NCI-H526 (cell line): ENCODE measurements at places on chromosomes 1 and 21.

DNA sequence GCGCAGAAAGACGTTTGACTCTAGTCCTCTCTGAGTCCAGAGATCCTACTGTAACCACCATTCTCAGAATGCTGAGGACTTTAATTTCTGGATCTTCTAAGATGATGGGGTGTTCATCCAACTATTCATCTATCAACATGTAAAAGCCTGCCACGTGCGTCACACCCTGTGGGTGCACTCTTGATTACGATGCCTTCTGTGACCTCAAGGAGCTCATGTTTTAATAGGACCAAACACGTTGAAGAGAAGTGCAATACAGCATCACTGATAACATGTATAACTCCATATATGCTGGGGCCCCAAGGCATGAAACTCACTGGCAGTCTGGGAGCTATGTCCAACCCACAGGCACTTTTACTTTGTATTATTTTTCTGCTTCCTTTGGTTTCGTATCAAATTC, 19.0 kb downstream of the KIAA0040 start:
- DNase-seq, result no peak

GRCh38 chr1:169784102-169784501, 10.6 kb downstream of the METTL18 start:
- DNase-seq, result no peak

- no peak for DNase-seq
Observed at GRCh38 chr1:156358641-156359040, 10.4 kb upstream of the RHBG start.

DNA sequence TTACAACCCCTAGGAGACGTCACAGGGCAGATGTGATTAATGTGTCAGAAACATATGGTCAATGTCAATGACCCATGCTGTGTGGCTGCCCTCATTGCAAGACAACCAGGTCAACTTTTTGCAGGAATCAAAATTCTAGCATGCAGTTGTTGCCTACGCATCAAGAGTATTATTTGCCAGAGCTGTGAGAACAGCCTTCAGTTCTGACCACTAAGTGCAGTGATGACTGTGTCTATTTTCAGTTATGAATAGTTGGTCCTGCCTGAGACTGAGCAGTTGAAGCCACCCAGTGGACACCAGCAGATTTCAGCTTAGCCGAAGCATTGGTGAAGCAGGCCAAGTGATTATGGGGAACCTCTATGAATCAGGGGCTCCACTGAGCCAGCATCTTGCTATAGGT, 47.3 kb downstream of the LYPLAL1 start:
- DNase-seq, result no peak

- DNase-seq, result peak; percentile 30
Observed at GRCh38 chr1:12407050-12407961, 177.5 kb downstream of the VPS13D start.

DNA sequence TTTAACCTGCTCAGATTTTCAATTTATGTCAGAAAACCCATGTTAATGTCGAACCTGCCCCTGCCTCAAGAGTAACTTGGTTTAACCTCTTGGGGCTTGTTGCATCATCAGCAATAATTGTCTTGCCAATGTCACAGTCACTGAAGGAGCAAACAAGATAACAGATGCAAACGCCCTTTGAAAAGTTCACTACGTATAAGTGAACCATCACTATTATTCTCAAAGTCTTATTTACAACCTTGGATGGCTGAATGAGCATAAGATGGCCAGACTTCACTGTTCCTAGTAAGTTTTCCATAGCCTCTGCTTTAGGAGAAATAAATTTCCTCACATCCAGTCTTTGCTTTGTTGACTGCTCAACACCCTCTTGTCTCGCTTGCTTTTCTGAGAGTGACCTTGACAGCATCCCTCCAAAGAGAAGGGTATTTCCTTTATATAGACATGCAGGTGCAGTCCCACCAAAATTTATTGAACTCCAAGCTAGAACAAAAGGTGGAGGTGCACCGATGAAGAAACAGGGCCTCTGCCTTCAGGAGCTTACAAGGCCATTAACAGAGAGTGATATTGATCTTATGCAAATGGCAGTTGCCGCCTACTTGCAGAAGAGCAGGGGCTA, 749 bp upstream of the LRIG2 start:
- no peak for DNase-seq

GRCh38 chr1:96981181-96981580, 259.6 kb downstream of the PTBP2 start:
- DNase-seq, result no peak

GRCh38 chr21:14762734-14763694, 216.9 kb upstream of the SAMSN1 start:
- no peak for DNase-seq

- peak; percentile 67 for DNase-seq
Observed at GRCh38 chr1:30111431-30111830, 612.0 kb downstream of the MATN1 start.

DNA sequence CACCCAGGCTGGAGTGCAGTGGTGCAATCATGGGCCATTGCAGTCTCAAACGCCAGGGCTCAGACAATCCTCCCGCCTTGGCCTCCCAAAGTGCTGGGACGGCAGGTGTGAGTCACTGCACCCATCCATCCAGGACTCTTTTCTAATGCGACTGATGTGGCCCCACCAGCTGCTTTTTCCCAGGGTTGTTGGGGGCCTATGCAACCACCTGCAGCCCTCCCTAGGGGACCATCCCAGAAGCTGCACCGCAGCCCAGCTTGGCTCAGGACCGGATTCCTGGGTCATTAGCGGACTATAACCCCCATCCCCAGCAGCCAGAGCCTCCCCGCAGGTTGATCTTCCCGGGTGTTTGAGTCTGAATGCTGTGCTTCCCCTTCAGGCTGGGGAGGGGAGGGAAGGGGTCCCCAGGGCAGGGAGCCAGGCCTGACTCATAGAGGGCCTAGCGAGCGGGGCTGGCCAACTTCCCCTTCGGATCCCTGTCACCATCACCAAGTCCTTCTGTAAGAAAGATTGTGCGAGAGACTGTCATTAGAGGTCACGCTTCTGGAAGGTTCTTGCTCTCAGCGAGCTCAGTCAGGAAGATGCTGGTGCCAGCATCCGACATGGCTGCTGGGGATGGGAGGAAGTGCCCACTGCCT, 108.7 kb upstream of the ACTRT2 start:
- DNase-seq, result no peak

DNA sequence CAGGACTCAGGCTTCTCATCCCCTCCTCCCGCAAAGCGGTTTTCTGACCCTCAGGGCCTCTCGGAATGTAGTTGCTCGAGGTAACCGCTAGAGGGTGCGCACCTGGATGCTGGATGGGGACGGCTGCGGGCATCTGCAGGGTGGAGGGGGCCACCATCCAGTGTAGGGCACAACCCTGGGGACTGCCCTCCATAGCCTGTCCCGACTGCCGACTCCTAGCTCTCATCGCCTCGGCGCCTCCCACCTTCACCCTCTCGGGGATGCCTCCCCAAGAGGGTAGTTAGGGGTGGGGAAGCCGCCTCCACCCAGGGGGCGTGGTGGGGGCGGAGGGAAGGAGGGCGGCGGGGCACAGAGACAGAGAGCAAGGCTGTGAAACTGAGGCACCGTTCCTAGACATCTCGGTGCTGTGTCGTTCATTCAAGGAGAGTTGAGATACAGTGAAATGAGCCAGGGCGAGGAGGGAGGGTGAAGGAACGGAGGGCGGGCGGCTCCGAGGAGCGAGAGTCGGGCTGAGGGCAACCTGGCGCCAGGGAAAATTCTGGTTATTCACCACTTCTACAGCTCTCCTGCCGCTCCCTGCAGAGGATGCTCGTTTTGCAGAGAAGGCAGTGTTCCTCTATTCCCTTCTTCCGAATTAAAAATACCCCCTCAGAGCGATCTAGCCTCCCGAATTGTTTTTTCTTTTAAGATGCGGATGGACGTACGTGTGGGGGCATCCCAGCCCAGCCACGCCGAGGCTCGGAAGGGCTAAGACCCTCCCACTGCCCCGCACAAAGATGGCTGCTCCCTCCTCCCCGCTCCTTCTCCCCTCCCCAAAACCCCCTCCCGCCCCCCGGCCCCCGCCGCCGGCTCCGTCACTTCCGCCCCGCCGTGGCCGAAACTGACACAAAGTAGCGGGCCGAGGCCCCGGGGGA, at the start of gene ATP8B2:
Gene ATP8B2 (plus strand): TSS at position 857 of the 914 bp plus-strand sequence. CDS start 2,617 bp downstream, outside the sequence.
- peak; percentile 96 for DNase-seq

DNA sequence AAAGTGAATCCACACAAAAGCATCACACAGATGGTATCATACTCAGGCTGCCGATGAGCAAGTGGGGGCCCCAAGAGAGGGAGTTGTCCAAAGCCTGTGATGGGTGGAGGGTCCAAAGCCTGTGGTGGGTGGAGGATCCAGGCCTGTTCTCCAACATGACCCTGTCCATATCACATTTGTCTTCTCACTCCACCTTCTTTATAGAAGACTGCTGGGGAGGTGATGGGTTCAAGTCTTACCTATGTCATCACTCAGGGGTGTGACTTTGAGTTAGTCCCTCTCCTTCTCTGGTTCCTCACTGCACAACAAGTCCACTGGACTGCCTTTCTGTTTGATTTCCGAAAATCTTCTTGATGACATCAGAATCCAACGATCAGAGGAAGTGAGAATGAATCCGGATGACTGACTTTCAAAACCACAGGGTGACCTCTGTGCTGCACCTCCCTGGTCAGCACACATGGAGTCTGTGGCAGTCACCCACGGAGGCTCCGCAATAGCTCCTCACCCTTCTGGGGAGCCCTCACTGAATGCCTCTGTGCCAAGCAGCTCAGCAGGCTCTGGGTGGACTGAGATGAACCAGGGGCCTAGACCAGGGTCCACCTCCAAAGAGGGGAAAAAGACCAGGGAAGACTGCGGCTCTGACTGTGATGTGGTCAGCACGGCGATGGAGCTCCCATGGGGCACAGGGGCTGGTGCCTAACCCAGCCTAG, 166.8 kb downstream of the HIVEP3 start:
- no peak for DNase-seq

- no peak for DNase-seq
Observed at GRCh38 chr1:180040034-180040433, 85.4 kb downstream of the CEP350 start.

DNA sequence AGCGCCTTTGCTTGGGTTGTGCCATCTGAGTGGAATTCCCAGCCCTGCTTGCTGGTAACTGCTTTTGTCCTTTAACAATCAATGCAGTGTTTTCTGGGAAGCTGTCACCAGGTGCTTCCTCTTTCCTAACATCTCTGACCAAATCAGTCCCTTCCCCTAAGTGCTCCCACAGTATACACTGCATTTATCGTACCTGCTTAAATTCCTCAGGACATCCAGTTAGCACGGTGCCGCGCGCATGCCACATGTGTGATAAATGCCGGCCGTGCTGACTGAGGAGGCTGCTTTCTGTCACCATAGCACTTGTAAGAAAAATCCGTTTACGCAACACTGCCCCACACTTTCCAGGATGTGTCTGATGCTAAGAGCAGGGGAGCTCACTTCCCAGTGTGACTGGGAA, 115.4 kb downstream of the BCAR3 start:
- DNase-seq, result no peak

DNA sequence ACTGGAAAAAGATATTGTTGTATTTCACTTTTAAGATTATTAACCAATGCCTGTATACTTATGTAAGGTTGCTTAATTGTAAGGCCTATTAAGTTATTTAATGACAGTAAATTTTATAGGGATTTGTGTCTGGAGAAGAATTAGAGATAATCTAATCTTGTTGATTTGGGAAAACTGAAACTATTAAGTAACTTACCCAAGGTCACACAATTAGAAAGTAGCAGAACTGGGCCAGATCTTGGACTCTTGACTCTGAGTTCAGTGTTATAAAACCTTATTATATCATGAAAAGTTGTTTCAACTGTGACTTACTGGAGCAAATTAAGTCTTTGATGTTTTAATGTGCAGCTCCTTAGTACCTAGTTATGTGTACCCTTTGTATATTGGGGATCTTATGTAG, 38.5 kb downstream of the CAMTA1 start:
- no peak for DNase-seq

DNA sequence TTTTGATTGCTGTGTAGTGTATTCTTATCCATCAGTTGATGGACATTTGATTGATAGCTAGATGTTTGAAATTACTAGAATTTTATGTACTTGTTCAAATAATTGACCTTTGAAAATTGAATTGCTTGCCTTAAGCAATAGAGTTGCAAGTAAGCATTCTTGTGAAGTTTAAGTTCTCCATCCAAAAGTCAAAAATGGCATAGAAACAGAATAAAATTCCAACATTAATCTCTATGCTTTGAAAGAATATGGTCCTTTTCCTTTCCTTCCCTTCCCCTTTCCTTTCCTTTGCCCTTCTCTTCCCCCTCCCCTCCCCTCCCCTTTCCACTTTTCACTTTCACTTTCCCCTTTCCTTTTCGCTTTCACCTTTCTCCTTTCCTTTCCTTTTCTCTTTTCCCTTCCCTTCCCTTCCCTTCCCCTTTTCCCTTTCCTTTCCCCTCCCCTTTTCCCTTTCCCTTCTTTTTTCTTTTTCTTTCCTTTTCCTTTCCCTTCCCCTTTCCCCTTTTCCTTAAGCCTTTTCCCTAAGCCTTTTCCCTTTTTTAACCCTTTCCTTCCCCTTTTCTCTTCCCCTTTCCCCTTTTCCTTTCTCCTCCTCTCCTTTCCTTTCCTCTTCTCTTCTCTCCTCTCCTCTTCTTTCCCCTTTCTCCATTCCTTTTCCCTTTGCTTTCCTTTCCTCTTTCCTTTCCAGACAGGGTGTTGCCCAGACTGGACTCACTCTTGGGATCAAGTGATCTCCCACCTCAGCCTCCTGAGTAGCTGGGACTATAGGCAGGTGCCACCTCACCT, 67.4 kb downstream of the SASS6 start:
- DNase-seq, result no peak

- no peak for DNase-seq
Observed at GRCh38 chr1:13781228-13781627, 81.2 kb downstream of the PRDM2 start.

DNA sequence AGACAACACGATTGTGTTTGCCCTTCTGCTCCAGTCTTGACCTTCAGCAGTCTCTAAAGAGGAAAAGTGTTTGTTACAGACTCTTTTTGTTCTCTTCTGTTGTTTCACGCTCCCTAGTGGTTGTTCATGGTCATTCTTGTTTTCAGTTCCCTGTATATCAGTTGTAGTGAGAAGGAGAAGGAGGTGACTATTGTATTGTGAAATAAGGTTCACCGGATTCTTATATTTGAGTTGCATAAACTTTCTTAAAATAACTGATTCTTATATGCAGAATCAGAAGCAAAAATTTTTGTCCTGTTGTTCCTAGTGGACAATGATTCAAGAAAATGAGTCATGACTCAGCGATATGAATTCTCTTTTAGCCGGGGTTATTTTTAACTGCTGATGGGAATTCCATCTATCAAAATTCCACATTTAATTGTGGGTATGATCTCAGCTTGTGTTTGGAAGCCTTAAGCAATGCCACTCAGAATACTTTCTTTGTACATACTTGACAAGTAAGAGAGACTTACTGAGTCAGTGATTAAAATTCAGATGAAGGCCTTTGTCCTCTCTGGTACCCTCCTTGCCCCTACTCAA, 152.2 kb downstream of the CLEC20A start:
- DNase-seq, result no peak

- DNase-seq, result no peak
Observed at GRCh38 chr1:8153961-8154360, 127.9 kb upstream of the ERRFI1 start.

DNA sequence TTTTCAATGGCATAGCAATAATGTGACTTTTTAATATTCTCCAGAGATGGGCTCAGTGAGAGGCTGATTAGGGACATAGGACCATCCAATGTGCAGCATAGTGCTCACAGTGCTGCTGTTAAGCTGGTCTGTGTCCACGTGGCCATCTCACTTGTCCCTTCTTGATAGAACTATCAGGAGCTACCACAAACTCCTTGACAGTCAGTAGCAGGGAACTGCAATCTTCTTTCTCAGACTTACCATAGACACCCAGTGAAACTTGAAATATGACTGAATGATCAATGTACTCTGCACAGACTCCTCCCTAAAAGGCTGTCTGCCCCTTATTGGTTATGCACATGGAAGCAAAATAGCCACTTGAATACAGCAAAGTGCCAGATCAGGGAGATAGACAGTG, 64.5 kb upstream of the WARS2 start:
- no peak for DNase-seq
